ENCODE measurements at places on chromosomes 1 and 21. TPM values are rescaled to one million over a fixed set of nuclear protein-coding genes. Genes with fewer than 3 reads are reported as not detected.

DNA sequence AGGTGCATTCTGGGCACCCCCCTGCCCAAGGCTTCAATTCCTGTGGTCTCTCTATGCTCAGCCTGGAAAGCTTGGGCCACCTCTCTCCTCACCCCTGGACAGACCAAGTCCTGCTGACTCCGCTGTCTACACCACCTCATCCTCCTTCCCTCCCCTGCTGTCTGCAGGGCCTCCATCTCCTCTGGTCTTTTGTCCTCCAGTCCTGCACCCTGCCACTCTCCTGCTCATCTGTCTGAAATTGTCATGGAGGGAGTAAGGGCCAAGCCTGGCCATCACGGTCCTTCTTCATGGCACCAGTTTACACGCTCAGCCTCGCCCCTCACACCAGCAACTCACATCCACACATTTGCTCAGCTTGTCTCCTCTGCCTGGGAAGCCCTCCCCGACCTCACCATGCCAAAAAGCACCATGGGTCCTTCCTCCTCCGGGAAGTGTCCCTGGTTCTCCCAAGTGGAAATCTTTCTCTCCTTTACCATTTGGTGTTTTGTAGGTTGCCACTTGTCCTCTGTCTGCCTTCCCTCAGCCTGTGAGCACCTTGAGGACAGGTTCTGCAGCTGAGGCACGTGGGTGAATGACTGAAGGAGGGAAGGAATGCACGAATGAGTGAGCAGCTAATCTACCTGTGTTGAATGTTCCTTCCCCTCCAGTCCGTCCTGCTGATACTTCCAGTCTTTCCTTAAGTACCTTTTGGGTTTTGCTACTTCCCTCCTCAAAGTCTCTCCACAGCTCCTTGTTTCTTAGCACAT, 2.1 kb upstream of the SLC2A1 start:
- no peak for DNase-seq

DNA sequence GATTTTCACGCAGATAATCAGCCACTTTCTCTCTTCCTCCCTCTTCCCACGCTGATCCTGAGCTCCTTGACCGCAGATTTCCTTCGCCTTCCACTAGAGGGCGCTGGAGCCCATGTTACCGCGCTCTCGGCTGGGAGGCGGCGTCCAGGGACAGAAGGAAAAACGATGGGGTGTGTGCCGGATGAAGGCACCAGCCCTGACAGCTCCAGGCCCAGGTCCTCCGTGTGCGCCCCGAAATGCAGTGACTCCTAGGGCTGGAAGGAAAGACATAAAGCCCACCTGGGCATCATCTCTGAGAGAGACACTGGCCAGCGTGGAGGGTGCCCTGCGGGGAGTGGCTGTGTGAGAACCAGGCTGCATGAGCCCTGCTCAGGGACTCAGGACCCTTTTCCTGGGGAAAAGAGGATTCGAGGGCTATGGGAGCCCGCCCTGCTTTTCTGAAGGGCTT, 44.9 kb upstream of the CYP2J2 start:
- DNase-seq: peak; percentile 65

The KIAA0040 gene
- total RNA-seq: 21.7 TPM

DNA sequence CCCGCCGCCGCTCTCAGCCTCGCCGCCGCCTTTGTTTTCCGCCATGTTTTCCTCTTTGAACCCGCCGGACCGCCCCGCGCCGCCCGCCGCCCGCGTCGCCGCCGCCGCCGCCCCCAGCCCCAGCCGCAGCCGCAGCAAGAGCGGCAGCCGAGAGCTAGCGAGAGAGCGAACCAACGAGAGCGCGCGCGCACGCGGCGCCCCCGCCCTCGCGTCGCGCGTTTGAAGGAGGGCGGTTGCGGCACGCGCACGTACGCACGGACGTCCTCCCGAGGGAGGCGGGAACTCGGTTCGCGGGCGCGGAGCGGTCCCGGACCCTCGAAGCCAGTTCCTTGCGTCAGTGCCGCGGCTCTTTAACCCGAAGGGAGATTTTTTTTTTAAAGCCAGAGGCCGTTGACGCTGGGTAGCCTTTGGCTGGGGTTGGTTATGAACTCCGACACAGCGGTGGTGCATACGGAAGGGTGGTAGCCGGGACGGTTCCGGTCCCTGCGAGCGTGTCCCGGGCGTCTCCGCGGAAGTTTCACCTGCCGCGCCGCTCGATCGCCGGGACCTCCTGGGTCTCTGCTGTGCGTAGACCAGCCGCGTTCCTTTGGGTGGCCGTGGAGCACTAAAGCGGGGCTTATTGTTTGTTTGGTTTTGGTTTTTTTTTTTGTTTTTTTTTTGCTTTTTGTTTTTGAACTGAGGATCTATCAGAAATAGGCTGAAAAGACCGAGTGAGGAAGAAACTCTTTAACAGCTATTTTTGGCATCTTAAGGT, at the start of gene TRIM33:
Gene TRIM33, minus strand, starts transcription at position 172 of the 754 bp plus-strand sequence. Its CDS starts 127 bp downstream, at position 45.
- DNase-seq: peak; percentile 97

The TLR5 gene
- 5.2 TPM for total RNA-seq

GRCh38 chr21:42790520-42791065, 88.7 kb downstream of the WDR4 start:
- no peak for DNase-seq

The CEP104 gene
- 35.5 TPM for total RNA-seq

The OR2T29 gene
- not detected for total RNA-seq

DNA sequence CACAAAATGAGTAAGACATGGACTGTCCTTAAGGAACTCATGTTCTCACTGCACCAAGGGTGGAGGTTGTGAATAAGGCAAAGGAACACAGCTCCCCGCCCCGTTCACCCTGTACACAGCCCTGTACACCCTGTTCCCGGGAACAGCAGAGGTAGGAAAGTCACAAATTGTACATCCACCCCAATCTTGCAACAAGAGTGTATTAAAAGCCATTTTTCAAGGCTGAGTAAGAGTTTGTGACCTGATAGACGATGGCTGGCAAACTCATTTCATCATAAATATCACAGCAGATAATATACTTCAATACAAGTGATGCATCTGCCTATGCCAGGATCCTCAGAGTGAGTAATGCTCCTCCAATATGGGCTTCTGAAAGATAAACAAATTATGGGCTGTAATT, 52.5 kb upstream of the CAMK1G start:
- no peak for DNase-seq

The TSTD1 gene
- 40.0 TPM for total RNA-seq

GRCh38 chr1:211609120-211610024, 30.4 kb upstream of the SLC30A1 start:
- DNase-seq: no peak

DNA sequence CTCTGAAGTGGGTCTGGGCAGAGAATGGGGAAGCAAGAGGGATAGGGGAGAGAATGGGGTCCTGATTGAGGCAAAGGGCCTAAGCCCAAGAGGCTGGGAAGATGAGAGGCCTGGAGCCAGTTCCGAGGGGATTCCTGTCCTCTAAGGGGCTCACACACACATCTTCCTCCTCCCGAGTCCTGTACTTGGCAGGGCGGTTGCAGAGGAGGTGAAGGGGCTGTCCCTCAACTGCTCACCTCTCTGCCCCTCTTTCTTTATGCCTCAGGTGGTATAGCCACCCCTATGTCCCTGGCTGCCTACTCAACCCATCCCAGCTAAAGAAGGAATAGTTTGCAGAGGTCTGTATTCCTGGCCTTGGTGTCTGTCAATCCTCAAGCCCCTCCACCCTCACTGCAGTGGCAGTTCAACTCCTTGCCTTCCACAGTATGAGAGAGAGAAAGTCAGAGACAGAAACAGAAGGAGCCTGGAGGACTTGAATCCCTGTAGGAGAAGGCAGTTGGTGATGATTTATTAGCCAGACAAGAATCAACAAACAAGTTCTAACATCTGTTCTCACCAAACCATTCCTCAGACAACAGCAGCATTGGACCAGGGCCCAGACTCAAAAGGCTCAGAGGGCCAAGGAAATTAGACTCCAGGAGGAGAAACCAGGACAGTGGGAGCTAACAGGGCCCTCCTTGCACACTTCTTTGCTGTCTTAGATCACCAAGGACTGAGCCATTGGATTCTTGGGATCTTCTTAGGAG, 10.7 kb downstream of the SH2D2A start:
- DNase-seq: peak; percentile 49

The KPRP gene
- total RNA-seq: not detected

GRCh38 chr21:45049714-45050344, 24.6 kb upstream of the ADARB1 start:
- no peak for DNase-seq

The RPE65 gene
- total RNA-seq: not detected

The TRIM63 gene
- total RNA-seq: 148 TPM

The DRAXIN gene
- total RNA-seq: 0.03 TPM

- no peak for DNase-seq
These were observed 59.1 kb downstream of the CAPN2 start for GRCh38 chr1:223771469-223771813.

The TRABD2B gene
- 17.8 TPM for total RNA-seq

- DNase-seq: no peak
These were observed 21.1 kb downstream of the INTS3 start for GRCh38 chr1:153748903-153749302.

The KRTAP22-2 gene
- total RNA-seq: not detected

DNA sequence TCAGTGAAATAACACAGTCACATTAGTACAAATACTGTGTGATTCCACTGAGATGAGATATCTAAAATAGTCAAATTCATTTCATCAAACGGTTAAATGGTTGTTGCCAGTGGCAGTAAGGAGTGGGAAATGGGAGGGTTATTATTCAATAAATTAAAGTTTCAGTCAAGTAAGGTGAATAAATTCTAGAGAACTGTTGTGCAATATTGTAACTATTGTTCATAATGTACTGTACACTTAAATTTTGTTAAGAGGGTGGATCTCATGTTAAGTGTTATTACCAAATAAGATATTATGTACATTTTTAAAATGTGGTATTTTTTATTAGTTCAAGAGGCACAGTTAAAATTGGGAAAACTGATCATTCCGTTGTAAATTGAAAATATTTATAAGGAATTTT, 463.3 kb upstream of the BRINP3 start:
- DNase-seq: no peak

GRCh38 chr1:168081373-168082007, 55.2 kb downstream of the GPR161 start:
- peak; percentile 42 for DNase-seq

DNA sequence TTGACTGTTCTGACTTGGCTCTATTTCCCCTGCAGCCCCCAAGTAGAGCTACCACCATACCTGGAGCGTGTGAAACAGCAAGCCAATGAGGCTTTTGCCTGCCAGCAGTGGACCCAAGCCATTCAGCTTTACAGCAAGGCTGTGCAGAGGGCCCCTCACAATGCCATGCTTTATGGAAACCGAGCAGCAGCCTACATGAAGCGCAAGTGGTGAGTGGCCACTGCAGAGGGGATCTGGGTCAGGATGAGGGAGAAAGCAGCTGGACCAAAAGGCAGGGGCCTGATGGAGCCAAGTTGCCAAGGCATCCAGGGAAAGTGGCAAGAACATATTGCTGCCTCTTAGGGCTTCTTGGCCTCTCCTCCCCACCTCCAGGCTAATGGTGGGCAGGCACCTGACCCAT, 24.1 kb upstream of the TMEM222 start:
- DNase-seq: no peak

- peak; percentile 83 for DNase-seq
These were observed 458 bp downstream of the ZC3H12A start for GRCh38 chr1:37474697-37475379.

- DNase-seq: no peak
These were observed 114.1 kb downstream of the C1orf94 start for GRCh38 chr1:34290831-34291230.

DNA sequence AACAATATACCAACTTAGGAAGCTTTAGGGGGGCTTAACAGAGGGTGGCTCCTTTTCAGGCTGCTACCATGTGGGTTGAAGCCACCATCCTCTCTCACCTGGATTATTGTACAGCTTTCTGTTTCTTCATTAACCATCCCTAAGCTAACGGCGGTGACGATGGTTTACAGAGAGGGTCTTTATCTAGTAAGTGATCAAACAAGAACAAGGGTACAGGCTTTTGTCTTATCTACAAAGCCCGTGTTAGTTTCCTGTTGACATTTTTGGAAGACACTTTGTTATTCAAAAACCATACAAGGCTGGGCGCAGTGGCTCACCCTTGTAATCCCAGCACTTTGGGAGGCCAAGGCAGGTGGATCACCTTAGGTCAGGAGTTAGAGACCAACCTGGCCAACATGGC, 20.4 kb downstream of the SLC25A33 start:
- DNase-seq: no peak

DNA sequence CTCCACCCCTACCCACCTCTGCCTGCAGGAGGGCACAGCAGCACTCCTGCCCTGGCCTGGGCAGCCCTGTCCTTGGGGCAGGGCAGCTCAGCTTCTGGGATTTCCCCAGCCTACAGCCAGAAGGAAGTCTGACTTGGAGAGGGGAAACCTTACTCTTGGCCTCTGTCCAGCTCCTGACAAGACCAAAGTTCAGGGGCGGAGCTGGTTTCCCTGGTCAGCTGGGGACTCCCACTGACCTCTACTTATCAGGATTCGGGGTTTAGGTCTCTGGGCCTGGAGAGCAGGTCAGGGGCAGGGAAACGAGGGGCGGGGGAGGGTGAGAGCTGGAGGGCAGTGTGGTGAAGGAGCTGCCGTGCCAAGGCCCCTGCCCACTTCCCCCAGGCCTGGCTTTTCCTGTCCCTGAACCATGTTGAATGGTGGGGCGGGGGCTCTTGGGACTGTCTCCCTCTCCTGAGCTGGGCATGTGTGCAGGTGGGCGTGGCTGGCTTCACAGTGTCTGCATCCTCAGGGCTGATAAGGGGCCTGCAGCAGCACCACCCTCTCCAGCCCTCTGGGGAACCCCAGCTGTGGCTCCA, 16.8 kb upstream of the ETV3 start:
- peak; percentile 80 for DNase-seq

The OPTC gene
- not detected for total RNA-seq

- no peak for DNase-seq
These were observed 28.9 kb downstream of the TAS1R2 start for GRCh38 chr1:18830596-18830995.

DNA sequence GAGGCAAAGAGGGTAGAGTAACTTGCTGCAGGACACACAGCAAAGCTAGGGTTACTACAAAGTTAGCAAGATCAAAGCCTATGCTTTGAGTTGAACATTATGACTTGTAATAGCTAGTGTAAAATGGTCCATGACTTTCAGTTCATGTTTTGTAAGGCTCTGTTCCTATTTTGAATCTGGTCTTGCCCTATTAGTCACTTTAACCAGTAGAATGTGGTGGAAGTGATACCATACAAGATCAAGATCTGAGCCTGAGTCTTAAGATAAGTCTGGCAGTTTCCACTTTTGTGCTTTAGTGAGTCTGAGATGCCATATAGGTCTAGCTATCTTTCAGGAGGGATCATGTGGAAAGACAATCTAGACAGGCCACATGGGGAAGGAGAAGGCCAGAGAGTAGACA, 282.1 kb upstream of the BRINP3 start:
- DNase-seq: no peak

DNA sequence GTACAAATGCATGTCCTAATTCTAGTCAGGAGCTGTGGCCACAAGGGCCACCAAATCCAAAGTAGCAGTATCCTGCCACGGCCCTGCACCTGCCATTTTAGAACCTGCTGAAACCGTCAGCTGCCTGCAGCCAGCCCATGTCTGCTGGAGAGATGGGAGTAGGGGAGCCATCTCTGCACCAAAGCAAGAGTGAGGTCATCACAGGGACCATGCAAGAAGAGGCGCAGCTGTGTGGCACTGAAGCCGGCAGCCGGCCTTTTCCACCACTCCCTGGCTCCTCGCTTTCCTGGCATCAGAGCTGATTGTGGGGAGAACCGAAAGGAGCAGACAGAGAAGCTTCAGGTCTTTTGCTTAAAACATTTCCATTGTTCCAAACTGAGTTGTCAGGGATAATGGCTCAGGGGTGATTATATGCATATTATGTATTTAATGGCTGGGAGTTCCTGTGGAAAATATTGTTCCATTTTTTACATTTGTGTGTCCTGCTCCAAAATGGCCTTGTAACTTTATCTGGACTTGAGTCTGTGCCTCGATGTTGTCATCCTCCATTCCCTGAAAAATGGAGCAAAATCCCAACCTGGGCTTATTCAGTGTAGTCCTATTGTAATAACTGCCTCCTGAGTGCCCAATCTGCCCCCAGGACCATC, 18.7 kb upstream of the NBL1 start:
- DNase-seq: no peak
